CD4-positive, alpha-beta T cell (primary cell): ENCODE measurements at places on chromosomes 6 and 20. TPM values are rescaled to one million over a fixed set of nuclear protein-coding genes. Genes with fewer than 3 reads are reported as not detected.

Gene RAET1L
- total RNA-seq, result not detected

DNA sequence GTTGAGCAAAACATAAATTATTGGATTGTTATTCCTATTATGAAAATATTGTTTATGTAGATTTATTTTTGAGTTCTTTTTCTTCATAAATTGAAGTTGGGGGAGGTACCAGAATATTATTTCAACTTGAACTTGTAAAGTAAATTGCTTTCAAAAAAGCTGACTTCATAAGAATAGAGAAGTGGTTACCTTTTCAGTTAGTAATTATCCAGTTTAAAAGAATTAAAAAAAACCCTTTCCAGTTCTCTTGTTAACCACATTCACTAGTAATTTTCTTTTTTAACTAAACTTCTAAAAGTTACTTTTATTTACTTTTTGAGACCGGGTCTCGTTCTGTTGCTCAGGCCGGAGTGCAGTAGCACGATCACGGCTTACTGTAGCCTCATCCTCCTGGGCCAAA lies 124.3 kb downstream of the CDKAL1 start:
- H3K4me3 ChIP-seq, result no peak overlapping the region
- no peak for DNase-seq
- H3K27ac ChIP-seq, result no peak overlapping the region
- H3K36me3 ChIP-seq, result no peaks in the 10 kb centered on the region

GRCh38 chr6:139475241-139475640 lies 100.8 kb upstream of the CITED2 start:
- no peak overlapping the region for H3K27ac ChIP-seq
- no peak overlapping the region for H3K4me3 ChIP-seq
- H3K4me1 ChIP-seq, result peaks cover 4% of the 10 kb centered on the region
- DNase-seq, result no peak
- no peaks in the 10 kb centered on the region for H3K27me3 ChIP-seq

Gene TBXT
- total RNA-seq, result not detected

- no peaks in the 10 kb centered on the region for H3K27me3 ChIP-seq
- no peak for DNase-seq
- H3K27ac ChIP-seq, result no peak overlapping the region
- no peaks in the 10 kb centered on the region for H3K36me3 ChIP-seq
These were observed 64.0 kb downstream of the ARHGAP18 start for GRCh38 chr6:129645830-129646579.

GRCh38 chr20:20343932-20344331 lies 24.0 kb upstream of the INSM1 start:
- no peaks in the 10 kb centered on the region for H3K36me3 ChIP-seq
- no peak overlapping the region for H3K27ac ChIP-seq
- DNase-seq, result no peak
- H3K4me1 ChIP-seq, result no peaks in the 10 kb centered on the region
- H3K4me3 ChIP-seq, result no peak overlapping the region
- H3K27me3 ChIP-seq, result no peaks in the 10 kb centered on the region

DNA sequence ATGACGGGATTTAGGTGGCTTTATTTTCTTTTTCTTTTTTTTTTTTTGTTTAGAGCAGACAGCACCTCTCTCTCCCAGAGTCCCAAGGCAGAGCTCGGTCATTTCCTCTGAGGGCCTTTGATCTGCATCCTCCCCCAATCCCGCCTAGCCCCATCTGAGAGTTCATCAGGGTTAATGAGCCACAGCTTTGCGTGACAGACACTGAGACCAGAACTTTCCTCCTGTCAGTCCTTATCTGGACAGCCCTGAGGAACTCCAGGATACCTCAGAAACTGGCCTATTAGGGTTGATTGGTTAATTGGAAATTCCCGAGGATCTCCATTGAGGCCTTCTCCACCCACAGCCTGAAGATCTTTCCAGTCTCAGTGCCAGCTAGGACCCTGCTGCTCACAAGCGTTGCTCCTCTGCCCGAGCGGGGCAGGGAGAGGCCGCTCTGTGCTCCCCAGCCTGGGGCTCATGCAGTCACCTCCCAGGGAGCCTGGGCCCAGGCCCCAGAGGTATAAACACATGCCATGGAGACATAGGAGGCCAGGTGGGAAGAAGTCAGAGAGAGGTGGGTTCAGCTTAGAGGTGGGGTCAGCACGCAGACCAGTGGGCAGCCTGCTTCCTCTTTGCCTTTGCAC lies 1.4 kb upstream of the LRRN4 start:
- no peak overlapping the region for H3K4me3 ChIP-seq
- DNase-seq, result no peak
- no peak overlapping the region for H3K27ac ChIP-seq
- H3K4me1 ChIP-seq, result no peaks in the 10 kb centered on the region

DNA sequence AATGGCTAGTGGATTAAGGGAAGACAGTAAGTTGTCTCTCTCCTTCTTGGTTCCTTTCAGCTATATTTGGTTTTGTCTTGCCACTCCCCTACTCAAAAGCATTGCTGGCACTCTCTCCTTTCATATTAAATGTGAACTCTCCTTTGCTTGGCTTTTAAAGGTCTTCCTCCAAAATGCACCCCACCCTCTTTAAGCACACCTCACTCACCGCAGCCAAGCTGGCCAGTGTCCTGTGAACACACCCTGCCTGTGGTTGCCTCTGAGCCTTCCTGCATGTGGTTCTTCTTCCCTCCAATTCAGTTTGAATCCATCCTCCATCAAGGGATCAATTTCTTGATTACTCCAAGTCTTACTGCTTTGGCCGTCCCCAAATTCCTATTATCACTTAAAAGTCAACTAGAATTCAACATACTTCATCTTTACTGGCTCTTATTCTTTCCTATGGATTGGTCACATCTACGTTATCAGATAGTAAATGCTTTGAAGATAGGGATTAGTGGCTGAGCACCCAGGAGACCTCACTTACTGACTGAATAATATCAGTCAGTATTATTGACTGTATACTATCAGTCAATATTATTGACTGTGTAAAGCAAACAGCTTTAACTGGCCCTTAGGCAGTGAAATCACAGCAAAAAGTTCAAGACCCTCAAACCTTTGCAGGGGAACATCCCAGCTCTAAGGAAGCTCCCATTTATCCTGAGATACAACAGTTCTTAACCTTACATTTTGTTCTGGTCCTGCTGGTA lies 41.6 kb upstream of the SPDEF start:
- DNase-seq, result no peak
- no peak overlapping the region for H3K4me3 ChIP-seq
- H3K4me1 ChIP-seq, result no peaks in the 10 kb centered on the region
- no peak overlapping the region for H3K27ac ChIP-seq
- H3K36me3 ChIP-seq, result peaks cover 19% of the 10 kb centered on the region
- H3K27me3 ChIP-seq, result no peaks in the 10 kb centered on the region

GRCh38 chr6:26351544-26351953 lies 13.4 kb upstream of the BTN3A2 start:
- DNase-seq, result no peak
- no peaks in the 10 kb centered on the region for H3K27me3 ChIP-seq
- H3K36me3 ChIP-seq, result no peaks in the 10 kb centered on the region
- no peak overlapping the region for H3K27ac ChIP-seq
- H3K4me3 ChIP-seq, result no peak overlapping the region

GRCh38 chr6:5384276-5384675 lies 123.0 kb downstream of the FARS2 start:
- no peaks in the 10 kb centered on the region for H3K27me3 ChIP-seq
- no peak overlapping the region for H3K4me3 ChIP-seq
- no peaks in the 10 kb centered on the region for H3K4me1 ChIP-seq
- no peaks in the 10 kb centered on the region for H3K36me3 ChIP-seq

Gene CD109
- total RNA-seq, result 0.75 TPM

Gene MCM8
- 1.4 TPM for total RNA-seq

DNA sequence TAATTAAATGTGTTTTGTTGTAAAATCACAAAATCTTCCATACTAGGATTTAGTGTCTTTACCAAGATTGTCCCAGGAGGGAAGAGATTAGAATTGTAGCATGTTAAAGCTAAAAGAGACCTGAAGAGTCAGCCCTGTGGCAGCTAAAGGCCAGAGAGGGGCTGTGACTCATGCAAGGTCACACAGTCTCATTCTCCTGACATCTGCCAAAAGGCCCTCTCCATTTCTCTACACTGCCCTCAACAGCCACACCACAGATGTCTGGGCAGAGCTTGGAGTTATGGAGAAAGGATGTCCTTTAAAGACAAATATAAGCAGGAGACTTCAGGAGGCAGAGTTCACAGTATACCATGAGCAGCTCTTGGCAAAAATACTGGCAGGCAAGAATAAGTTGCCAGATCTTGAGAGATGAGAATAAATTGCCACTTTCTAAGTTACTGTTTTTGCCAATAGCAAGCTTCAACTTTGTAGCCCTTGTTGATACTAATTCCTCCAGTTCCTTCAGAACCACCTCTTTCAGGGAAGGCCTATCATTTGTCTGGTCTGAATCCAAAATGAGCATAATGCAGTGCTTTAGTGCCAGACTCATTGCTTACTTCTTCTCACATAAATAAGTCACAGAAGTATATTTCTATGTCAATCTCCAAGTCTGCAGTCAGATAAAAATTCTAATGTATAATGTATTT lies 41.7 kb downstream of the AKIRIN2 start:
- H3K36me3 ChIP-seq, result peaks cover 31% of the 10 kb centered on the region
- H3K27ac ChIP-seq, result no peak overlapping the region
- no peak overlapping the region for H3K4me3 ChIP-seq
- no peak for DNase-seq
- H3K27me3 ChIP-seq, result no peaks in the 10 kb centered on the region

Gene DPPA5
- not detected for total RNA-seq

DNA sequence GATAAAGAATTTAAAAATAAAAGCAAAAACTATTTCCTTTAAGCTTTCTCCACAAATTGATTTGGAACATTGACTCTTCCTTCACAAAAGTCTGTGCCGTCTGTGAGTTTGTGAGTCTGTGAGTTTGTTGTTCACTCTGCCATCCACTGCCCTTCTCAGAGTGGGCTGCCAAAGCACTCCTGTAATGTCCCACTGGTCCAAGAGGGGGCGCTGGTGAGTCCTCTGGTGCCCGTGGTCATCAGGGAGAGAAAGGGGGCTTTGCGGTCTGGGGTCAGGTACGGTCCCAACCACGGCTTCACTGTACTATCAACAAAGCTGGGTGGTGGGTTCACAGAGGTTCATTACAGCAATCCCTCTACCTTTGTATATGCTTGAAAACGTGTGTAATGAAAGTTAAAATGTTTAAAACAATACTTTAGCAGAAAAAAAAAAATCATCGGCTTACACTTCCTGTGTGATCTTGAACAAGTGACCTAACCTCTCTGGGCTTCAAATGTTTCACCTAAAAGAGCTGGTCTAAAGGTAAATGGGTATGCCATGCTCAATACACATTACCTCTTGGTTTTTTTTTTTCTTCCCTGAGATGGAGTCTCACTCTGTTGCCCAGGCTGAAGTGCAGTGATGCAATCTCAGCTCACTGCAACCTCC lies 5.6 kb upstream of the ANKRD60 start:
- no peak for DNase-seq
- H3K27ac ChIP-seq, result no peak overlapping the region
- peaks cover 13% of the 10 kb centered on the region for H3K4me1 ChIP-seq
- H3K36me3 ChIP-seq, result no peaks in the 10 kb centered on the region

GRCh38 chr6:130500693-130501092 lies 134.9 kb downstream of the TMEM200A start:
- peaks cover 3% of the 10 kb centered on the region for H3K4me1 ChIP-seq
- no peaks in the 10 kb centered on the region for H3K27me3 ChIP-seq
- H3K36me3 ChIP-seq, result no peaks in the 10 kb centered on the region
- H3K27ac ChIP-seq, result no peak overlapping the region

- no peaks in the 10 kb centered on the region for H3K27me3 ChIP-seq
- H3K4me1 ChIP-seq, result no peaks in the 10 kb centered on the region
- no peaks in the 10 kb centered on the region for H3K36me3 ChIP-seq
- no peak for DNase-seq
- H3K4me3 ChIP-seq, result no peak overlapping the region
These were observed 37.8 kb downstream of the ZHX3 start for GRCh38 chr20:41279546-41280225.

DNA sequence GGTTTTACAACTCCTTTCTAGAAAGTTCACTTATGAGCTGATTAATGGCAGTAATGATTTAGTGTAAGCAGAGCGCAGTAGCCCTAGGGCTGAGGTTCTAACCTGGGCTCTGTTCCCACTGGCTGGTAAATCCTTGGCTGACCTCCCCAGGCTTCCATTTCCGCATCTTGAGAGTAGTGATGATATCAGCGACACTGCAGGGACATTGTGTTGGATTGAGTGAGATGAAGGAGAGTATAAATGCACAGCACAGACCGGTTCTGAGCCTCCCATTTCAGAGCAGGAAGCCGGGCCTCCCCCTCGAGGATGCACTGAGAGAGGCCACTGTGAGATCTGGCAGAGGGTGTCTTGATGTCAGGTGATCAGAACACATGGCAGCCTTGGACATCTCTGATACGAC lies 477.2 kb upstream of the SULF2 start:
- H3K27ac ChIP-seq, result no peak overlapping the region
- DNase-seq, result no peak
- H3K27me3 ChIP-seq, result no peaks in the 10 kb centered on the region
- no peaks in the 10 kb centered on the region for H3K4me1 ChIP-seq
- no peak overlapping the region for H3K4me3 ChIP-seq

GRCh38 chr6:47375426-47375825 lies 65.7 kb upstream of the TNFRSF21 start:
- DNase-seq, result no peak
- no peaks in the 10 kb centered on the region for H3K27me3 ChIP-seq
- H3K4me3 ChIP-seq, result no peak overlapping the region
- no peak overlapping the region for H3K27ac ChIP-seq
- no peaks in the 10 kb centered on the region for H3K4me1 ChIP-seq

GRCh38 chr6:169176361-169176991 lies 77.2 kb downstream of the THBS2 start:
- H3K4me1 ChIP-seq, result no peaks in the 10 kb centered on the region
- H3K27me3 ChIP-seq, result no peaks in the 10 kb centered on the region
- no peak overlapping the region for H3K4me3 ChIP-seq
- H3K36me3 ChIP-seq, result no peaks in the 10 kb centered on the region
- no peak overlapping the region for H3K27ac ChIP-seq

DNA sequence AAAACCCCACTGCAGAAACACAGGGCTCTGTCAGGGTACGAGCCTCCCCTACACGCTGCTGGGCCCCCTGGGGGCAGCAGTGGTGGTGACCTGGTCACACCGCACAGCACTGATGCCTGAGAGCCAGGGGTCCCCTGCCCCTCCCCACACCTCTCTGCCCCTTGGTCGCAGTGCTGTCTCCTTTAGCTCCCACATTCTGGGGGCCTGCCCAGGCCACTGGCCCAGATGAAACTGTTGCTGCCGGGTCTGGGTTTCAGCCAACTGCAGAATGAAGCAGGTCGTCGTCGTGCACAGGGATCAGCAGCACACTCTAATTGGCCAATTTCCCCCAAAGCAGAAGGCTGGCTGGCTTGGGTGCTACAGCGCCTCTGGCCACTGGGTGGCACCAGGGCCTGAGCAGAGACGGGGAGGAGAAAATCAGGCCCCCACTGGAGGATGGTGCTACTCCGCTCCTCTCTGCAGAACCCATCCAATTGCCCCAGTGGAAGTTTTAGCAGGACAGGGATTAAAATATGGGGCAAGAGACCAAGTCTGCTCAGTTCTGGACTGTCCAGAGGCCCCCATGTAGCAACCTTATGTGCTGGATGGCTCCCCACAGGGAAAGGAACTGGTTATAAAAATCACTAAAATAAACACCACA lies 26.1 kb downstream of the DIDO1 start:
- no peaks in the 10 kb centered on the region for H3K27me3 ChIP-seq
- H3K27ac ChIP-seq, result peak overlapping the region; percentile 8
- no peak overlapping the region for H3K4me3 ChIP-seq
- peak; percentile 78 for DNase-seq
